Temporal lobe (tissue), 4 donors: ENCODE measurements at places on chromosomes 4 and X. TPM values are rescaled to one million over a fixed set of nuclear protein-coding genes. Genes with fewer than 3 reads are reported as not detected.

COL4A6 gene
- 3.2 TPM for total RNA-seq

SLC9B1 gene
- 6.4 TPM for total RNA-seq

FMR1NB gene
- total RNA-seq, result not detected

RPS3A gene
- 2,583 TPM for total RNA-seq

MGARP gene
- total RNA-seq, result 0.49 TPM
